ENCODE measurements at places on chromosomes 7 and 10.

DNA sequence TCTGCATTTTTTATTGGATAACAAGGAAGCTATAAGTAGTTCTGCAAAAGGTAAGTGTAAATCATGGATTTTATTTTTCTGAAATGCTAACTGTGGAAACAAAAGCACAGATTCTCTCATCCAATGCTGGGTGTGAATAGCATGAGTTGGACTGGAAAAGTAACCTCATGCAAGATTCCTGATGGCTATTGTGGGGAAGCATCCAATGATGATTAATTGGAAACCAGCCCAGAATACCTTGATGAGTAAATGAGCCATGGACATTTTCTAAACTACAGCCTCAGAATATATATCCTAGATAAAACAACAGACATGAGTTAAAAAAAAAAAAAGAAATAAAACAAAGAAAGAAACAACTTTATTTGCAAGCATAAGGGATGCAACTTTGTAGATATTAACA is 934.6 kb downstream of the CCSER2 start:
- DNase-seq, result no peak

DNA sequence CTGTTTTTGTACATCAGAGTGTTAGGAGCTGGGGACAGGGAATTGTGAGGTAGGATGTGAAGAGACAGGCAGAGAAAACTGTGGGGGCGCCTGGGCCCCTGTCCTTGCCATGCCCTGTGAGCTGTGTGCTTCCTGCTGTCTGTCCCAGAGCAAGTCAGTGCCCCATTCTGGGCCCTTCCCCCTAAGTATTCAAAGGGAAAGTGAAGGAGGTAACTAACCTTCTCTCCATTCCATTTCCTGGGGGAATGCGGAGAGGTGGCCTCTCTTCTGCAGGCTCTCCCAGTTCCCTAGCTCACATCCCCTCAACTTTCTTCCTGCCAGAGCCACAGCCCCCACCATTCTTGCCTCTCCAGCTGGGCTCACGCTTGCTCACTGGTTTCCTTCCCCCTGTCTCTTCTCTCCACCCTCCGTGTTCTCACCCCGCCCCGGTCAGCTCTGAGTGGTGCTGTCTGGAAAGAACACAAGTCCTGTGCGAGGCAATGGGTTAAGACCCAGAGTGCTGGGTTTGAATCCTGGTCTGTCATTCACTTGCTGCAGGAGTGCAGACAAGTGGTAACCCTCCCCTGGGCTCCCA is 9.7 kb upstream of the VSIR start:
- no peak for DNase-seq

DNA sequence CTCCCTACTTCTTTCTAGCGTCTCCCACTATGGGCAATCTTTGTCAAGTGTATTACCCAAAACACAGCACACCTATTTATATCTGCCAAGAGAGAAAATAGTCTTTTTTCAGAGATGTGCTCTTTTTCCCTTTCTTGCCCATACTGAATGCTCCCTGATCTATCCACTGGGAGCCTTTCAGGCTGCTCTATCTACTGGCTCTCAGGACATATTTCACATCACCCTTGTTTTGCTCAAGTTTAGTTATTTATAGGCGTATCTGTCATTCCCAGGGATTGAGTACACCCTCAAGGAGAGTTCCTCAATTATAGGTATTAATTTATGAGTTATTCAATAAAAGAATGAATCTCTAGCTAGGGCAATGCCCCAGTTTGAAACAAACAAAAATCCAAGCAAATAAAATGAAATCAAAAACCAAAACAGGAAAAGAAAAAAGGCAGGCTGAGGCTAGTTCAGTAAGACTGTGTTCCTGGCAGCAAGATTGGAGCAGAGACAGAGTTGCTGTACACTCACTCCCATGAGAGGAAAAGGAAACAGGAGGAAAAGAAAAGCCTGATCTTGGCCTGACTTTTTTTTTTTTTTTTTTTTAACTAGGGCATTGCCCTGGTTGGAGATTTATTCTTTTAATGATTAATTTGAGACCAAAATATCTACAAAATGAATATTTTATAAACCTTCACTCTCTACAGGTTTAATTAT is 665.9 kb upstream of the PCDH15 start:
- no peak for DNase-seq

DNA sequence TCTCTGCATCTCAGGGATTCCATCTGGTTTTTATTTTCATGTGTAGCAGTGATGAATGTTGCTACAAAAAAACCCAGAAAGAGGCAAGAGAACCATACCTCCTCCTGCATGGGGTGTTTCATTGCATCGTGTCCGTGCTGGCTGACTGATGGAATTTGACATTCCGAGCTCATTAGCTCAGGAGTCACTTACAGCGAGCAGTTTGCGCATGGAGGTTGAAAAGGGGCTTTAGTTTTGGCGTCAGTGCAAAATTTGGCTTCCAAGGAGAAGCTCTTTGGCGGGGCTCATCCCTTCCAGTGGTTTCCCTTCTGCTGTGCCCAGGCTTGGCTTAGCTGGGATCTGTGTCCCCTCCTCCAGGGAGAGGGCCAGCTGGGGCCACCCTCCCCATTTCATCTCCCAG is 25.8 kb downstream of the EMX2 start:
- DNase-seq, result no peak

GRCh38 chr7:110612680-110613079 is 478.2 kb upstream of the LRRN3 start:
- no peak for DNase-seq

GRCh38 chr7:107494315-107494751 is 24.5 kb downstream of the GPR22 start:
- DNase-seq, result no peak

GRCh38 chr10:118403967-118404366 is 61.8 kb upstream of the FAM204A start:
- no peak for DNase-seq

- no peak for DNase-seq
Measured at GRCh38 chr10:75646916-75647315, 215.5 kb downstream of the LRMDA start.

DNA sequence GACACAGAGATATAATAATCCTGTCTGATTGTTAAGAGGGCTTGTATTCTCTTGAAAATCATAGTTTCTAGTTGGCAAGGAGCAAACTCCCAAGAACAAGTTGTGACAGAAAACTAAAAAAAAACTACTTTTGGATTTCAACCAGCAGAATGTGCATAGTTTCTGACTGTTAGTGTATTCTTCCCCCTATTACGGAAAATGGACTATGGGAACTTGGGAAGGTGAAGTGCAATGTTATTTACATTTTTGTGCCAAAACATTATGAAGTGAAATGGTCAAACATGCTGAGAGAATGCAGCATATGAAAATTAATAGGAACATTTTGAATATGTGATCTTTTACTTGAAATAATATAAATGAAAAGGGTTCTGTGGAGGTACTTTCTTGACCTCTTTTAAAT is 660.8 kb downstream of the SUGCT start:
- no peak for DNase-seq

- DNase-seq, result no peak
Measured at GRCh38 chr7:5414916-5415315, 8.7 kb downstream of the TNRC18 start.

- no peak for DNase-seq
Measured at GRCh38 chr10:126045861-126046260, 149.5 kb downstream of the FANK1 start.

DNA sequence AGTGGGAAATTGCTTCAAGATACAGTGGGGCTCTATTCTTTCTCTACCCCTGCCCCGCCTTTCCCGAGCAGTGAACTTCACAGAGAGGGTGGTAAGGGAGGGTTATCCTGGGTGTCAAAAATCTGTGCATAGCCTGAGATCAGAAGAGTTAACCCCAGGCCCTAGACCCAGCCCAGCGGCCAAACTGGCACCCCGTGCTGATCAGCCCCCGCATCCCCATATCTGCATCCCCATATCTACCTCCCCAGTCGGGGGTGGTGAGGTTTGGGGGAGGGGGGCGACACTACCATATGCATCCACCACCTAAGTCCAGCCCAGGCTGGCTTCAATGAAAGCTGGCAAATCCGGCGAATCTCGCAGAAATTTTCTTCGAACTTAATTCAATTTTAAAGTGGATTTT is 7.0 kb upstream of the DLX6 start:
- no peak for DNase-seq

GRCh38 chr7:30572212-30572841 is 22.4 kb upstream of the GARS1 start:
- no peak for DNase-seq

GRCh38 chr7:15855525-15856109 is 169.1 kb upstream of the MEOX2 start:
- DNase-seq, result no peak

Data from stimulated activated CD8-positive, alpha-beta memory T cell treated with anti-CD3 and anti-CD28 coated beads, Interleukin-15, amount 100 ng/mL, for 24 hours (primary cell).